ENCODE measurements at places on chromosomes 11 and 22. TPM values are rescaled to one million over a fixed set of nuclear protein-coding genes. Genes with fewer than 3 reads are reported as not detected.

- no peak for DNase-seq
Measured at GRCh38 chr22:23158516-23159290, 13.4 kb downstream of the RAB36 start.

DNA sequence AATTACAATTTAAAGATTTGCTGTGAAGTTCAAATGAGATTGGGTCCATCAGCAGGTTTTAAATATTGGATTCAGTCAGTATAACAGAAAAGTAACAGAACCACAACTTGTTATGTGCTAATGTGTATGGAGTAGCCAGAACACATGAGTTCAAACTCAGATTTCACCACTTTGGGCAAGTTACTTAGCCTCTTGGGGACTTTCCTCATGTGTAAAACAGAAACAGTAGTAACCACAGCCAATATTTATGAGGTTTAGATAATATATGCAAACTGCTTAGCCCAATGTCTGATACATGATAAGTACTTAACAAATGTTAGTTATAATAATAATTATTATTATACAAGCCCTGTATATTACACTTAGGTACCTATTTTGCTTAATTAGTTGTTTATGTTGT is 21.8 kb upstream of the SLC5A12 start:
- DNase-seq = no peak

- no peak for DNase-seq
Measured at GRCh38 chr22:38953091-38953490, 4.3 kb upstream of the APOBEC3A start.

Gene CHADL
- total RNA-seq = 3.1 TPM

Gene CHRM4
- total RNA-seq = 0.51 TPM

GRCh38 chr11:11403763-11404725 is 51.0 kb upstream of the CSNK2A3 start:
- DNase-seq = no peak

GRCh38 chr11:45285930-45286632 is at the start of gene SYT13:
Gene SYT13 (minus strand): TSS chr11:45286341. CDS start chr11:45286207, 134 bp downstream.
- DNase-seq = peak; percentile 65

Gene PIWIL4
- total RNA-seq = 1.9 TPM

DNA sequence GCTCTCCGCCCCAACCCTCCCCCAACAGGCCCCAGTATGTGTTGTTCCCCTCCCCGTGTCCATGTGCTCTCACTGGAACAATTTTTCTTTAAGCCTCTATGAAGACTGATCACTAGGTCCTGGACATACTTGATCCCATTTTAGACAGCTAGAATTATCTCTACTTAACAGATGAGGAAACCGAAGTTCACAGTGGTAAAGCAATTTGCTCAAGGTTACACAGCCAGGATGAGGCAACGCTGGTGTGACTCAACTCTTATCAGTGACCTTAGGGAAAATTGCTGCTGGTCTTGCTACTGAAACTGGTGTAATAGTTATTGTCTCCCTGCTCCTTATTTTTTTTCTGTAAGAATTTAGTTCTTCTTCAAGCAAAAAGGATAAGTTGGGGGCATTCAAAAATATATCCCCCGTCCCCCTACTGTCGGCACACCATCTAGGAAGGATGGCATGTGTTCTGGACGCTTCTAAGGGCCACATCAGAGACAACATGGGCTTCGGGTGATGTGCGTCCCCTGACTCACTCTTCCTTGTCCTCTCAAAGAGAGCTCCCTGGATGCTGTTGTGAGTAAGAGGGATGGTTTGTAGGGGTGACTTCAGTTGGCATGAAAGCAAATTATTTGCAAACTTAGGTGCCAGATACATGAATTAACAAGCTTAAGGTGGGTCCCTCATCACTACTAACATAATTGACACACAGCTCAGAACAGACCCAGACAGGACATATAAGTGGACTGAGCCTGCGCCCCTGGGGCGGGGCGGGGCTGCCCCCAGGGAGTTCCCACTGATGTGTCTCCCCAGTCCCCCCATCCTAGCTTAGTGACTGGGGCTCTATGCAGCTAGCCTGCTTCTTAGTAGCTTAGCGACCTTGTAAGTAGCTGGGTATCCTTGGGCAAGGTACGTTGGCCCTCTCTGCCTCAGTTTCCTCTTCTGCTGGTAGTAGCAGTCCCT is 23.6 kb upstream of the ALX4 start:
- DNase-seq = no peak

Gene SLC22A9
- total RNA-seq = not detected

DNA sequence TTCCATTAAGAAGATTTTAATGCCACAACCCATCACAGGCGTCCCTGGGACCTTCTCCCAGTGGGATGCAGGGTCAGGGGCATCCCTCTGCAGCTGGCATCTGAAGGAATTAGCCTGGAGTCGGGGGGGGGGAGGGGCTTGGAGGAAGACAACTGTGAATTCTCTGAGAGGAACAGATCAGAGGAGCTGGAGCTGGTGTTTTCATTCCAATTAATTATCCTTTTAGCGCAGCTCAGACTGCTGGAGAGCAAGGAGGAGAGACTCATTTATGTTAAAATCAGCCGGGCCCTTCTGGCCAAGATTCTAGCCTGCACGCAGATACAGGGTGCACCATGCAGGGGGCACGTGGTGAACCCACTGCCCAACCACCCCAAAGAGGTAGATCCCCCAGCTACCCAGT is 116.2 kb downstream of the CHST1 start:
- DNase-seq = no peak

DNA sequence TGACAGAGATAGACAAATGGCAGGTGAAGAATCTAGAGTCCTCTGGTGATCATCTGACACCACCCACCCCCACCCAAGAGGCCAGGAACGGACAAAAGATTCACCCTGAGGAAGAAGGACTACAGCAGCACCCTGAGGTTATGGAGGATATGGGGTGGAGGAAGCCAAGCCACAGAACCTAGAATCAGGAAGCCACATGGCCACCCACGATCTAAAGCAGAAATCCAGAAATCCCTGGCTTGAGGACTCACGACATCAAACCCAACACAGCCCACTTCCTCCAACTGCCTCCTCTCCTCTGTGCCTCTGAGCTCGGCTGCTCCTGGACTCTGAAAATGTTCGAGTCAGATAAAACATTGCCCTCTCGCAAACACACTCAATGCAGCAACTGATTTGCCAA is 364.3 kb downstream of the SHANK2 start:
- DNase-seq = no peak

GRCh38 chr11:3120071-3120792 is 44.9 kb downstream of the OSBPL5 start:
- DNase-seq = peak; percentile 8

DNA sequence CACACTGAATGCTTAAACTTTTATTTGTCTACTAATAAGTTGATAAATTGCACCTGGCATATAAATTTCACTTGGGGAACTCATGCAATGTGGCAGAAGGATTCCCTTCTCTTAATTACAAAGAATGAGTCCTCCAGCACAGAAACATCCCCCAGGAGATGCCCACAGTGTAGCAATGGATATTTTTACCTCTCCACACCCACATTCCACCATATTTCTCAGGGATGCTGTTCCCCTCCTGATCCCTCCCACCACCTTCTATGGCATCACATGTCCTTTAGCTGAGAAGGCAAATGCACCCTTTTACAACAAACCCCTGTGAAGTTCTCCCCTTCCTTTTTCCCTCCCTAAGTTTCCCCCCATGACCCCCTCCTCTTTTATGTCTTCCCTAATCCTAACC is 56.1 kb upstream of the UBASH3B start:
- DNase-seq = no peak

GRCh38 chr11:123654566-123655081 is at the start of gene SCN3B:
Gene SCN3B (minus strand): TSS chr11:123654624. CDS start chr11:123653801, 823 bp downstream.
- peak; percentile 68 for DNase-seq

- no peak for DNase-seq
Measured at GRCh38 chr11:134686460-134687061, 274.5 kb upstream of the B3GAT1 start.

DNA sequence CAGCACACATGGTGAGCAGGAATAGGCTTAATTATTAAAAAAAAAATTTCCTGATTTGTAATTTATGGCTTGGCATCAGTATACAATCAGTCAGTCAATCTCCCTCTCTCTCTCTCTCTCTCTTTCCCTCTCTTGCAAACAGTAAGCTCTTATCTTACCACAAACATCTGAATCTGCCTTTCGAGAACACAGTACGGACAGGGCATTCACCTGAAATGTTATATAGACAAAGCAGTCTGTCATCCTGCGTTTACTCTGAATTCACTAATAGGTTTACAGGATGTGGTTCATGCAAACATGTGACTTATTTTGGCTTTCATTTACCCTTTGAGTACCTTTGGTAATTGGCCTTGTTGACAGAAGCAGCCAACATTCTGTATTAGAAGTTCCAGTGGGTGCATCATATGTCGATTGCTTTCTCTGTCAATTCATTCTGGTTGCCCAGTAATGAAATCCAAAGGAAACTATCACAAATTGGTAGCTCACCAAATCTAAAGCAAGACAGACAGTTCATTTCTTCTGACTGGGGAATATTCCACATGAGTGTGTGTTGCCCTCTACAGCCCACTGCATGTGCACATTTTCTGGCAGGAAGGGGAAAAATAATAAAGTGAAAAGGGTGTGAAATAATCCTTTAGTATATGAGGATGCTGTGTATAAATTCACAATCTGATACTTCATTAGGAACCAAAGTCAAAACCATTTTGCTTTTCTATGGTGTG is 1058.2 kb downstream of the LRRC4C start:
- DNase-seq = no peak

Gene GGTLC2
- not detected for total RNA-seq

Gene PNPLA5
- total RNA-seq = not detected

Gene MN1
- 5.5 TPM for total RNA-seq

DNA sequence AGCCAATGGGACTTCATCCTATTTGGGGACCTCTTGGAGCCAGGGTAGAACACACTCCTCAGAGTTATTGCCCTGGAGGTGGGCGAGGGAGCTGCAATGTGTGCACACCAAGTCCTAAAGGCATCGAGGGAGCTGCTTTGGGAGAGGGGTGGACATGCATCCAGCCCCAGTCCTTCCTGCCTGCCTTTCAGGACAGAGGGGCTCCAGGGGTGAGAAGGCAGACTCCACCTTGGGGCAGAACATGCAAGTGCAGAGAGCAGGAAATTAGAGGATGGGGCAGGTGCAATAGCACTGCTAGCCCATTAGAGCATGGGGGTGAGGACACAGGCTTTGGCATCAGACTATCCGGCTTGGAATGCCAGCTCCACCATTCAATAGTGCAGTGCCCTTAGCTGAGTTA is 288.5 kb downstream of the OPCML start:
- DNase-seq = no peak

DNA sequence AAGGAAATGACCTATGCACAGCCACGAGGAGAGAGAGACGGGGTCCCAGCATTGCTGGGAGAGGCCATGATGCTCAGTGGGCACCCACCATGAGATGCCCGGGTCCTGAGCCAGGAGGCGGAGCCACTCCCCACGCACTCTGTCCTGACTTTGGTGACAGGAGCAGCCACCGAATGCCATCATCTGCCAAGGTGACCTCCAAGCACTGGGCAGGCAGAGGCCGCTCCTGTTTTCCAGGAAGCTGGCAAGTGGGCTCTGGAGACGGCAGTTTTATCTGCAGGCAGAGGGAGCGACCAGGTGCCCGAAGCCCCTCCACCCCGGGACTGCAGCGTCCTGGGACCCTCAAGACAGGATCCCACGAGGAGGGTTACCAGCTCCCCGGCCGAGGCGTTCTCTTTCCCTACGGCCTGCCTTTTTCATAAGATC is 453.9 kb downstream of the BRD1 start:
- DNase-seq = no peak

- no peak for DNase-seq
Measured at GRCh38 chr11:9616858-9617257, 43.4 kb downstream of the WEE1 start.

Gene C22orf31
- total RNA-seq = not detected

Gene IZUMO1R
- total RNA-seq = not detected

Gene IFITM10
- total RNA-seq = 1.2 TPM

GRCh38 chr22:44184006-44184405 is 3.3 kb downstream of the PARVG start:
- no peak for DNase-seq

Gene KRTAP5-8
- total RNA-seq = 0.24 TPM

GRCh38 chr22:29617922-29618629 is 14.6 kb downstream of the NF2 start:
- DNase-seq = no peak

Gene FGF4
- not detected for total RNA-seq

DNA sequence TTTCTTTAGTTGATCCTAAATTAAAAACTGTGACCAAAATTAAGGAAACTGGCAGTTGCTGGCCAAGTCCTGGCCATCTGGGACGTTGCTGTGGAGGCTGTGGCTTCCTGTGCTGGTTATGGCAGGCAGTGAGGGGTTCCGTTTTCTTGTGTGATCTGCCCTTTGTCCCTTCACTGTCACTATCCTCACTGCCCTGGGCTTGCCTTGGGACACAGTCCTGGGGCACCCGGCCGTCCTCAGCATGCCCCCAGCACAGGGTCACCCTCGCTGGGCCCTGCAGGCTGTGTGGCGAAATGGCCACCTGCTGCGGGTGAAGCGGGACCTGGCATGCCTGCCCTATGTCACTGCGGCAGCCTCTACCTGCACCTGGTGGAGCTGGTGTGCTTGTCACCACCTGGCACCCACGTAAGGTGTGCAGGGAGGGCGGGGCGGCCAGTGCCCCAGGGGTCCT is 52.5 kb upstream of the SLC22A12 start:
- DNase-seq = no peak

- no peak for DNase-seq
Measured at GRCh38 chr11:120391292-120391691, 55.1 kb downstream of the ARHGEF12 start.

DNA sequence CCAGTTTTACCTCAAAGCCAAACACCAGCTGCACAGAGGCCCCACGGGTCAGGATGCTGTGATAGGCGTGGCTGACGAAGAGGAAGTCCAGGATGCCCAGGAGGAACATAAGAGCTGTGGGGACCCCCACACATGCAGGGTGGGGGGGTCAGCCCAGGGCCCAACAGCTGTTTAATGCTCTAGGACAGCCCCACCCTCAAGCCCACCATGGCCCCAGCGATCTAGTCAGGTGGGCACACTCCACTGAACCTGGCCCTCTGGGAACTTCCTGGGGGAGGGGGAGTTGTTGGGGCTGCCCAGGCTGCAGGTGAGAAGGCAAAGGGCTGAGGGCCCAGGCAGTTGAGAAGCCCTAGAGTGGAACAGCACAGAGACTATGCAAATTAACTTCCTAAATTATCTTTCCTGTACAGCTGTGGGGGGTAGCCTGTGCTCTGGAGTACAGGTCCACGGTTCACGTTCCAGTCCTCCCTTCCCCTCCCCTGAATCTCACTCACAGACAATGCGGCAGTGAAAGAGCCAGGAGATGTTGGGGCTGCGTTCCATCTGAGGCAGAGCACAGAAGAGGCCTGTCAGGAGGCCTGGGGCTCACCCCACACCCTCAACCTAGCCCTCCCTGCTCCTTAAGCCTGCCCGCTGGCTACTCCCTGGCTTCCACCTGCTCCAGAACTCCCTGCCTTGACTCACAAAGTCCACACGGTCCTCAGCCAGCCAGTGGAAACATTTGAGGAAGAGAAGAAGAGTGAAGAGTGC is 1.9 kb downstream of the SYVN1 start:
- no peak for DNase-seq

DNA sequence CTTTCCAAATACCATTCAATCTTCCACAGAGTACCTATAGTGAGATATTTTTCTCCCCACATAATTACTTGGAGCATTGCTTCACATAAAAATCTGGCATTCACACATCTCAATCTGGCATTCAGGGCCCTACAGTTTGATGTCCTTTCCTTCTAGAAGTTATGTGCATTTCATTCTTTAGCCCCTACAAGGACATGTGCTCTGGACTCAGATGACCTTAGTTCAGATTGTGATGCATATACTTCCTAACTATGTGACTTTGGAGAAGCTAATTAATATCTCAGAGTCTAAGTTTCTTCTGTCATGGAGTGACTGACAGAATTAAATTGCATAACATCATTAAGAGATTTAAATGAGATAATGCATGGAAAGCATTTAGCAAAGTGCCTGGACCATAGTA is 25.9 kb upstream of the PRSS23 start:
- DNase-seq = no peak

GRCh38 chr11:32213223-32213622 is 122.3 kb downstream of the RCN1 start:
- no peak for DNase-seq
